ENCODE measurements at places on chromosomes 1 and 21.

- DNase-seq, result peak; percentile 39
Observed at GRCh38 chr1:151972542-151973248, 21.0 kb downstream of the S100A10 start.

- no peak for DNase-seq
Observed at GRCh38 chr1:23352096-23352695, 8.1 kb upstream of the HNRNPR start.

DNA sequence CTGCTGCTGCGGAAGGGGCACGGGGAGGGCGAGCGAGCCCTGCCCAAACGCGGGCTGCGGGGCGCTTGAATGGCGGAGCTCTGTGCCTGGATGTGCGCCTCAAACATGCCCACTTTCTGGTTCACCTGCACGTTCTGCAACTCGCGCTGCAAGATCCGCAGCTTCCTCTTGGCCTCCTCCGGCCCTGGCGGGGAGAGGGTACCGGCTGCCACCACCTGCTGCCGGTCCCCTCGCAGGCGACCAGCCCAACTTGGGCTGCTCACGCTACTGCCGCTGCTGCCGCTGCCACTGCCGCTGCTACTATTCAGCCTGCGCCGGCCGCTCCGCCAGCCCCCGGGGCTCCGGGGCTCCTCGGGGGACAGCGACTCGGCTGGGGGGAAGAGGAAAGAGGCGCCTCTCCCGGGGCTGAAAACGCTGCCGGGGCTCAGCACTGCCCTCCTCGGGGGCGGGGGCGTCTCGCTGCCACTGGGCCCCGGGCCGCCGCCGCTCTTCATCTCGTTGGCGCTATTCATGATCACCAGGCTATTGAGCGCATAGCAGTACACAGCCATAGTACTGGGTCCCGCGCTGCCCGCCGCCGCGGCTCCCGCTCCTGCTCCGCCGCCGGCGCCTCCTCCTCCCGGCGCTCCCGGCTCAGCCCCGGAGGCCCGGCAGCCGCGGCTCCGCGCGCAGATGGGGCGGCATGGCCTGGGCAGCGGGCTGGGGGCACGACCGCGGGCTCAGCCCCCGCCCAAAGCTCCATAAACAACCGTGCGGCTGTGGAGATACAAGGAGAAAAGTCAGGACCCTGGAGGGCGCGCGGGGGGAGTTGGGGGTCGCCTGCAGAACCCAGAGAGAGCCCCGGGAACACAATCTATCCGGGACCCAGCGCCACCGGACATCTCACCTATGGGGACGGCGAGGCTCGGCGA lies 1.9 kb downstream of the ITPKB start:
- DNase-seq, result peak; percentile 47

GRCh38 chr1:113886417-113887401 lies 672 bp downstream of the BCL2L15 start:
- no peak for DNase-seq

DNA sequence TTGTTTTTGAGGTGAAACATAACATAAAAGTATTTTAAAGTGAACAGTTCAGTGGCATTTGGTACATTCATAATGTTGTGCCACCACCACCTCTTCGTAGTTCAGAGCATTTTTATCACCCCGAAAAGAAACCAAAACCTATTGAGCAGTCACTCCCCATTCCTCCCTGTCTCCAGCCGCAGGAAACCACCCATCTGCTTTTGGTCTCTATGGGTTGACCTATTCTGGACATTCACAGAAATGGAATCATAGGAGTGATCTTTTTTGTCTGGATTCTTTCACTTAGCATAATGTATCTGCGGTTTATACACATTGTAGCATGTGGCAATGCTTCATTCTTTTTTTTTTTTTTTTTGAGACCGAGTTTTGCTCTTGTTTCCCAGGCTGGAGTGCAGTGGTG lies 141.2 kb downstream of the VPS13D start:
- DNase-seq, result no peak

GRCh38 chr1:12604114-12604874 lies 13.7 kb downstream of the DHRS3 start:
- peak; percentile 76 for DNase-seq

- no peak for DNase-seq
Observed at GRCh38 chr1:22309572-22309971, 142.1 kb upstream of the ZBTB40 start.

GRCh38 chr1:18637511-18637960 lies 6.9 kb downstream of the PAX7 start:
- DNase-seq, result no peak

DNA sequence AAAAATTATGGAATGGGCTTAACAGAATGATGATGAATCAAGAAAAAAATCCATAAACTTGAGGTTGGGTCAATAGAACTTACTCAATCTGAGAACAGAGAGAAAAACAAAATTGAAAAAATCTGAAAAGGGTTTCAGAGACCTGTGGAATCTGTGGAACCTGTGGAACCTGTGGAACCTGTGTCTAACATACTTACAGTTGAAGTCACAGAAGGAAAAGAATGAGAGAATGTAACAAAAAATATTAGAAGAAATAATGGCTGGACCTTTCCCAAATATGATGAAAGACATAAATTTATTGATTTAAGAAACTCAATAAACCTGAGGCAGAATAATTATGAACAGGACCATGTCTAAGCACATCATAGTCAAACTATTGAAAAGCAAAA lies 17.7 kb upstream of the QSOX1 start:
- DNase-seq, result no peak

GRCh38 chr1:153683854-153684253 lies 5.4 kb downstream of the NPR1 start:
- no peak for DNase-seq

DNA sequence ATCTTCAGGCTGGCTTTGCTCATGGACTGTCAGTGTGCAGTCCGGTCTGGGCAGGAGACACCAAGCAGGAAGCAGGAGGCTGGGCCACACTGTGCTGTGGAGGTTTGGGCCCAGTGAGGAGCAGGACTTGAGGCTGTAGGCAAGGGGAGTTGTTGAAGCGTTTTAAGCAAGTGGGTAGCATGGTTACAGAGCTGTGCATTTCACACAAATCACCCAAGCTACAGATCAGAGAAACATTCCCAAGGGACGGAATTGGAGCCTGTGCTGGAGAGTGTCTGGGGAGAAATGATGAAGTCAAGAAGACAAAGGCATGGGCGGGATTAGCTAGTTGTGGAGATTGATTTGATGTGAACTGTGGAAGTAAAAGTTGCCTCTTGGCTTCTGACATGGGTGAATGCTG lies 60.9 kb downstream of the KIF21B start:
- DNase-seq, result no peak

DNA sequence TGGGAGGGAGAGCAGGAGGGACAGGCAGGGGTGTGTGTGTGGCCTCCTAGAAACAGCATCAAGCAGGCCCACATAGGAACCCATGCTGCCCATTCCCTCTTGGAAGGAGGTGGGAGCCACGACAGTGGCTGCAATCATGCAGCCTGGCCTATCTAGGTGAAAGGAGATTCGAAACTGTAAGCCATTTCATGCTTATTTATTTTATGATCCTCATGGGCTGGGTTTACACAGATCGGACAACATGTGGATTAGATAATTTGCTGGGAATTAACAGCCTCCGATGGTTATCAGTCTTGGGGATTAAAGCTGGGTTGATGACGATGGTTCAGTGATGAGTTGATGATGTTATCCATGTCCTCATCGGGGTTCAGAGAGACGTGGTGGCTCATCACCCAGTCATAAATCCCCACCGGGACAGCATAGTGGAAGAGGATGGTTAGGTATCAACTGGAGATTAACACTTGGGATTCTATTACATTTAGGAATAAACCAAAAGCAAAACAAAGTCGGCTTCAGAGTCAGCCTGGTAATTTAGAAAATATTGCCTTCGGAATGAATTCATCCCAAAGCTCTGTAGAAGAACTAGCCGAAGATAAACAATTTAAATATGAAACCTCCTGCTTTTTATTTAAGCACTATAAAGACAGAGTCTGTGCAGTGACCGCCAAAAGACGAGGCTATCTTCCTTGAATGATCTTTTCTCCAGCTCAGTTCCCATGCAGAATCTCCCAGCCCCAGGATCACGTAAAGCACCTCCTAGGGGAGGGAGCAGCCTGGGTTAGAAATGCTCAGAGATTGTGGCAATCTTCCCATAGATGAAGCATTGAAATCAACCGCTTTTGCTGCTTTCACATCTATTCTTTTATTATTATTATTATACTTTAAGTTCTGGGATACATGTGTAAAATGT lies 252.8 kb downstream of the FOXD2 start:
- no peak for DNase-seq

- no peak for DNase-seq
Observed at GRCh38 chr21:38208118-38208517, 48.7 kb upstream of the KCNJ15 start.

GRCh38 chr1:152879559-152880198 lies 1.6 kb downstream of the SMCP start:
- no peak for DNase-seq

DNA sequence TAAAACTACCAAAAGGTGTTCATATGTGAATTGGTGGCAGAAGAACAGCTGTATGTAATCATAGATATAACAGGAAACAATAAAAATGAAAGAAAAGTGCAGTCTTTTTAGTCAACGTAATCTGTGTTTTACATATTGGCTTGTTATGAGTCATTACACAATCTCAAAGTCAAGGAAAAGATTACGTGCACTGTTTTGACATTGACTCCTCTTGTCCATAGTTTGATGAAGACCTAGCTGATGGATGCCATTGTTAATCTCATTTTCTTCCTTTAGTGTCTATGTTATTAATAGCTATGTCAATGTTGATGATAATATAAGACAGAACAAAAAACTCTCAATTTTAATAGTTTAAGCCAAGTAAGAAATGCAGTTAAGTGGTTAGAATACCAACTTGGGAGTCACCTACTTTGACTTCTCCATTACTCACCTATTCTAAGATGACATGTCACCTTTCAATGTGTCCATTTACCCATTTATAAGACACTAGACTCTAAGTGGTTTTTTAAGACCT lies 84.5 kb upstream of the SAMSN1 start:
- DNase-seq, result no peak

DNA sequence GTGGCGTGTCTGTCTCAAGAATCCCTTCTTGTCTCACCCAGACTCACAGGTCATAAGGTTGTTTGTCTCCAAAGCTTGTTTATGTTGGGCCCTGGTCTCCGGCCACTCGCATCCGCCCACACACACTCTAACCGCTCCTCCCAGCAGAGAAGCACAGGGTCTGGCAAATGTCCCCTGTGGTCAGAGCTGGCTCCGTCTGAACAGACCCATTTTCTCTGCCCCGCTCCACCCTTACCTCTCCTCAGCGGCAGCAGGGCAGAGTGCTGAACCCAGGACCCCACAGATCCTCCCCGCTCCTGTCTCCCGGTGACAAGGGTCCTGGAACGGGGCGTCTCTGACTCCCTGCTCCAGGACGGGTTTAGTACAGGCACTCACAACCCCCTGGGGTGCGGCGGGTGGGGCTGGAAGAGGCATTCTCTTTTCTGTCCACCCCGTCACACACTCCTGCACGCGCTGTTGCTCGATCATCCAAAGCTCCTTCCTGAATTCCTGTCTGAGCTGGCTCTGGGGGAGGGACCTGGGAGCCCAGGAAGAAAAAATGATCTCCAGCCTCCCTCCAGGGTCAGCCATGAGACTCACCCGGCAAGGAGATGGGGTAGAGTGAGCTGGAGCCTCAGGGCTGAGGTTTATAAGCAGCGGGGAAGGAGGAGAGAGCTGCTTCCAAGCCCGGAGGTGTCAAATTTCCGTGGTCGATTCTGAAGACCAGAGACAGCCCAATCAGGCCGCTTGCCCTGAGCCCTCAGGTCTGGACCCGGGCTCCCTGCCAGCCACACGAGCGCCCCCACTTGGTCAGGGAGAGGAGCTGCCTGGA lies at the start of gene S100A13:
TSS of gene S100A13 (minus strand) at position 602 of the 811 bp plus-strand sequence. CDS start 1,033 bp downstream, outside the sequence.
- peak; percentile 84 for DNase-seq

DNA sequence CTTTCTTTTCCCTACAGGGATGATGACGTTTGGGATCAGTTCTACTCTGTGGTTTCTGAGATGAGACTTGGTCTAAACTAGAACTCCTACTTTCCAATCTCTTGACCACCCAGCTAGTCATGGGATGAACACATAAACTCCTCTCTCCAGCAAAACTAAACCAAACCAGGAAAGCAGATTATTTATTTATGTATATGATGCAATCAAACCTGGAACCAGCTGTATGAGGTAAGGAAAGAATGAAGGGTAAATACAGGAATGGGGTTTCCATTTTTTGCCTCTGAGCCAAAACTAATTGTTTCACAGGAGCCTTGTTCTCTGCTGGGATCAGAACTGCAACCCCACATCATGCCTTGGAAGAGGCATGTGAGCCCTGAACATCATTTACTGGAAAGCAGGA lies 3.3 kb upstream of the AGT start:
- no peak for DNase-seq
